ENCODE measurements at places on chromosomes 5 and 9.
A peak's percentile ranks its signal among the peaks of the same experiment; 100 is the strongest.

DNA sequence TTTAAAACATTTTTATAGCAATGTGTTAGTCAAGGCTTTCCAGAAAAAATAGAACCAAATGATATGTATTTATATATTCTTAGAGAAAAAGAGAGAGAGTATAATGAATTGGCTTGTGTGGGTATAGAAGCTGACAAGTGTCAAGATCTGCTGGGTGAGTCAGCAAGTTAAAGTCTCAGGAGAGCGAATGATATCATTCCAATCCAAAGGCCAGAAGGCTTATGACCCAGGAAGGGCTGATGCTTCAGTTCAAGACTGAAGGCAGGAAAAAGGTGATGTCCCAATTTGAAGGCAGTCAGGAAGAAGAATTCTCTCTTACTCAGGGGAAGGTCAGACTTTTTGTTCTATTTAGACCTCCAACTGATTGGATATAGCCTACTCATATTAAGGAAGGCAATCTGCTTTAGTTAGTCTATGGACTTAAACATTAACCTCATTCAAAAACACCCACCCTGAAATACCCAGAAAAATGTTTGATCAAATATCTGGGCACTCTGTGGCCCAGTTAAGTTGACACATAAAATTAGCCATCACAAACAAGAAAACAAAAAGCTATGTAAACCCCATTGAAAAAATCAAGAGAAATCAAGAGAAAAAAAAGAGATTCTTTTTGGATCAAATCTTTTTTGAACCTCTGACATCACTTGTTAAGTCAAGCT, 189.6 kb downstream of the PIK3R1 start:
- DNase-seq, result no peak

DNA sequence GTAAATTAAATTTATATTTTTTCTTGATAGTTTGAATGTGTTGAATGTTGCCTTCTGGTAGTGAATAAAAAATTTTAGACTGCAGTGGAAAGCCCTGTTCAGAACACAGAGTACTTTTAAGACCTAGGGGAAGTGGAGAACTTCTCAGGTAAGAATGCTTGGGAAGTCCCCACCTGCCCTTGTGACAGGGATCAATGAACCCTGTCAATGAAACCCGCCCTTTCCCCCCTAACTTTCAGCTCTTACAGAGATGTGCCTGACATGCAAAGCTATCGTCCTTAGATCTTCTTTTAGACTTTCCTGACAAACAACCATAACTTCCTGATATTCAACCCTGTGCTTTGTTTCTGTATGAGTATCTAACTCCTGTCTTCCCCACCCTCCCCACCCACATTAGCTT, 562.7 kb downstream of the TLE4 start:
- DNase-seq, result no peak

DNA sequence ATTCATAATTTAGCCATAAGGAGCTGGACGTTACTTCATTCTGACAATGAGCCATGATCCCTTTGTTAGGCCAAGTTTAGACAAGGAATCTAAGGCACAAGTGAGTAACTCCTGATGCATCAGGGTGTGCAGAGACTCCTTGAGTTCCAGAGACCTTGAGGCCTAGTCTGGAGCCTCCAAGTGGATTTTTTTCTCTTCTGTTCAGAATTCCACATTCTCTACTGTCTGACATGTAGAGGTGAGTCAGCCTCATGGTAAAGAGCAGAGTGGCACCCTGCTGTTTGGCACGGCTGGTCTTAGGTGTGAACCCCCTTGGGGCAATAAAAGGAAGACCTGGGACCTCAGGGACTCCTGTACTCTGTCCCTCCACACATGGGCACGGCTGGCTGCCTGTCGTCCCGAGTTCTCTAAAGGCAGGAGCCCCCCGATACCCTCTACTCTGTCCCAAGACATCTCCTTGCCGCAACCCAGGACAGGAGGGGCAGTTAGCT, 22.0 kb upstream of the TGFBI start:
- no peak for DNase-seq

DNA sequence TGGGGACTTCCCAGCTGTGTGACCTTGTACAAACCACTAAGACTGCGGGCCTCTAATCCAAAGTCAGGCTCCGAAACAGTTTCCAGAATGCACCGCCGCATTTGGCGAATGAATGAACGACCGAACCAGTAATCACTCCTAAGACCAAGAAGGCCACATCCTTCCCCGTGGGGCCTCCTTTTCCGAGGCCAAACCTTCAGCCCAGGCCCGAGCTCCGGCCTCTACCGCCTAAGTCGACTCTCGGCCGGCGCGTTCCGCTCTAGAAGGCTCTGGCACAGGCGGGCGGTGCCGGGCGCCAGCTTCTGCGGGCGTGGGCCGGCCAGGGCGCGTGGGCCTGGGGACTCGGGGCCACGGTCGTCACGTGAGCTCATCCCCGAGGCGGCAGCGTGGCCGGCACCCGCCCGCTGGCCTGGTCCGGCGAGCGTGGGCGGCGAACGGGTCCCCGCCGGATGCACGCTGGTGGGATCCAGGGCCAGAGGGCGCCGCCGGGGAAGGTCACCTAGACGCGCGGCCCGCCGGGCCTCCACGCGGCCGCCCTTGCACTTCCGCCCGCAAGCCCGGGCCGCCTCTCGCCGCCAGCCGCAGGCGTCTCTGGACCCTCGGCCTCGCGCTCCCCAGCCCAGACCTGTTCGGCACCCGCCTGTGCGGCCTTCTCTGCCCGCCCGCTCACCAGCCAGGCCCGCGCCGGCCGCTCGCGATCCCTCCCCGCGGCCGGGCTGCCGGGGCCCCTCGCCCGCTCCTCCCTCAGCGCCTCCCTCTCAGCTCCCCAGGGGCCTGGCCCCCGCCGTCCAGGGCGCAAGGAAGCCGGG, 754 bp downstream of the VDAC1 start:
- no peak for DNase-seq

GRCh38 chr5:122649080-122649479, 125.8 kb upstream of the SNX2 start:
- DNase-seq, result no peak

DNA sequence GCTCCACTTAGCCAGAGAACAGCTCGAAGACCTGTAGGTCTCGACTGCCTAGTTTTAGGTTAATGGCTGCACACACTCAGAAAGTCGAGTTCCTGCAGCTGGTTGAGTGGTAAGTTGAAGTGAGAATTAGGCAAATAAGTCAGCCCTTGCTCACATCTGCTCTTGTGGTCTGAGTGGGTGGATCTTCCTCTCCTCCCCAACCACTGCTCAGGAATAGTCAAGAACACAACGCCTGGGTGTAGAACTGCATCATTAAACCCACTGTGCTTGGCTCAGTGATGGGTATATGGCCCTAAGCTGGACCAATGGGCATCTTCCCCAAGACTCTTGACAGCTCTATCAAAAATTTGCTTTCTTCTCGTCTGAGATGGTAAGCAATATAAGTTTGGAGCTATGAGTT, 20.9 kb upstream of the ADAM19 start:
- no peak for DNase-seq

DNA sequence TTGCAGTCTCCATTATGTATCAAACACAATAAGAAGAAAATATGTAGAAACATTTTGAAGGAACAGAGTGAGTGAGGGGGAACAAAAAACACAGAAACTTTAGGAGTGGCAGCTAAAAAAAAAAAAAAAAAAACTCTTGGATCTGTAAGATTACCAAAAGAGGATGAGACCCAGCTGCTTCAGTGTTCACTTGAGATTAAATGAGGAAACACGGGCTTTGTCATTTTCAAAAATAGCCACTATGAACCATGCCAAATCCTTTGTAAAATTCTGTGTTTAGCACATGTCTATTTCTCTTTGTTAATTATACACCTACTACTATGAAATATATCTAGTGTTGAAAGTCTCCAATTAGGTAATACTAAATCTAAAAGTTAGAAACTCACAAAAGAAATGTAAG, 485.9 kb downstream of the EFNA5 start:
- DNase-seq, result no peak

- no peak for DNase-seq
These were observed 12.0 kb downstream of the CTNNAL1 start for GRCh38 chr9:109001275-109001676.

GRCh38 chr5:103919506-103919905, 356.9 kb upstream of the NUDT12 start:
- no peak for DNase-seq

GRCh38 chr5:11153670-11154382, 392.8 kb upstream of the DAP start:
- no peak for DNase-seq

- no peak for DNase-seq
These were observed 36.7 kb downstream of the CDK7 start for GRCh38 chr5:69271376-69271775.

GRCh38 chr9:109974143-109974917, 194.3 kb downstream of the PALM2AKAP2 start:
- no peak for DNase-seq

- no peak for DNase-seq
These were observed 88.9 kb downstream of the EBF1 start for GRCh38 chr5:159010661-159011442.

DNA sequence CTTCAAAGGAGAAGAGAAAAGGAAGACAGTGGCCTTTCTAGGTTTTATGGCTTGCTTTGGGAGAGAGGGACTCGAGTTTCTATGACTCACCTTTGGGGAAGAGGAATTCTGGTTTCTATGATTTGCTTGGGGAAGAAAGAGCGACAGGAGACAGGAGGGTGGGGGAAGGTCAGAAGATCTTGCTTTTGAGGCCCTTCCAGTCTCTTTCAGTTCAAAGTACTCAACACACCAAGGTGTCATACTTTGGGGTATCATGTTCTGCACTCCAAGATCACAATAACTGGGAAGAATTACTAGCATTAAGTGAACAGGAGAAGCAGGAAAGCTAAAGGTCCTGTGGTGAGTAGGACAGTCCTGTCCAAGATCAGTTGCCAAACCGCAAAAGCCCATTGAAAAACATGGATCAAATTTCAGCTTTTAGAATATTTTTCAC, 324.5 kb downstream of the ARHGEF28 start:
- no peak for DNase-seq

DNA sequence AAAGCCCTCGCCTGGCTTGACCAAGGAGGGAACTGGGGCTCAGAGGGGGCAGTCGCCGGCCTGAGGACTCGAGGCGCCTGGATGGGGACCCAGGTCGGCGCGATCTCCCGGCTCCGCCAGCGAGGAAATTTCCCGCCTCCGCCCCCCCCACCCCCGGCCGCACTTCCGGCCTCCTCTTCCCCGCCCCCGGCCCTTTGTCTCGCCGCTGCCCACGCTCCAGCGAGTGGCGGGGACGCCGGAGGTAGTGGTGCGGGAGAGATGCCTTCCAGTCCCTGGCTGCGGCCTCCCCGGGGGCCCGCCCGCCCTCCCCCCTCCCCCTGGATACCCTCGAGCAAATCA, 448 bp upstream of the GPRIN1 start:
- no peak for DNase-seq

GRCh38 chr9:129414377-129414992, 206.4 kb downstream of the C9orf50 start:
- no peak for DNase-seq

GRCh38 chr5:16456103-16456832, 9.3 kb downstream of the ZNF622 start:
- peak; percentile 42 for DNase-seq

GRCh38 chr9:120978987-120979386, 52.4 kb upstream of the TRAF1 start:
- no peak for DNase-seq

DNA sequence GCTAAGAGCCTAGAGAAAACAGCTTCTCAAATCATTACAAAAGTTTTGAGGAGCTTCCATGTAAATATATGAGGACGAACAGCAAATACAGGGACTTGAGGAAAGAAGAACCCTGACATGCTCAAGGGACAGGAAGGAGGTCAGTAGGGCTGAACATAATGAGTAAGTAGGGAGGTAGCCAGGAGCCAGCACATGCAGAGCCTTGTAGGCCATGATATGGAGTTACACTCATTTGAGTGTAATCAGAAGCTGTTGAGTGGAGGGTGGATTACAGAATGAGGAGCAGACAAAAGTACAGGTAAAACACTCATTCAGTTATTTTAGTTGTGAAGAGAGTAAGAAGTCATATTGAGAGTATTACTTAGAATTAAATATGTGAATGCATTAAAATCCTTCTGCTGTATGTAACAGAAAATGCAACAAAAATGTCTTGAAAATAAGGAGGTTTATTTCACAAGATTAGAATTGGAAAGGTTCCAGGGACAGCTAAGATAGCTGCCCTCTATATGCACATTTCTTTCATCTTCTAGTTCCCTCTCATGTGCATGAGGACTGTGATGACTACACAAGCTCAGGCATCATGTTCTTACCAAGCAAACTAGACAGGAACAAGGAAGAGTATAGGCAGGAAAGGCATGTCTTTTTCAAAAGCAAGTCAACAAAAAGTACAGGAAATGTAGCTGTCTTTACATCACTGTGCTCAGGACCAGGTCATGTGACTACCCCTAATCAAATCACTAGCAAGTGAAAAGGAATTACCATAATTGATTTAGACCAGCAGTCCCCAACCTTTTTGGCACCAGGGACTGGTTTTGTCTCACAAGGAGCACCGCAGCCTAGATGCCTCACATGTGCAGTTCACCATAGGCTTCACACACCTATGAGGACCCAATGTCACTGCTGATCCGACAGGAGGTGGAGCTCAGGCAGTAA, 87.2 kb downstream of the TMEM232 start:
- no peak for DNase-seq

GRCh38 chr9:27468462-27469110, 55.5 kb upstream of the IFNK start:
- no peak for DNase-seq

- no peak for DNase-seq
These were observed 29.6 kb upstream of the UGCG start for GRCh38 chr9:111866976-111867375.

GRCh38 chr9:87557996-87558395, 60.3 kb downstream of the DAPK1 start:
- DNase-seq, result no peak

DNA sequence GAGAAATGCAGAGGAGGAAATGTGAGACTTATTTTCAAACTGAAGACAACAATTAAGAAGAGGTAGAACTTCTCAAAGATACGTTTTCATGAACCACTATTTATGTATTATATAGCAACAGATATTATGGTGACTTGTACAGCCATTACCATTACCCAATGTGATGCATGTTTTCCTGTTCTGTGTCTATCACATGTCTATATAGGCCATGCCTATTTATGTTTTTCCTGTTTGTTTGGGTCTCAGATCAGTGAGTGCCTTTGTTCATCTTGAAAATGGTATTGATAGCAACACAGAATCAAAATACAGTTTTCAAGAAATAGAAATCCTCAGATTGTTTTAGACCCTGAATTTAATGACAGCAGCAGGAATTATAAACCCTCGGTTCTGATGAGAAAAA, 44.0 kb downstream of the DAPK1 start:
- no peak for DNase-seq

DNA sequence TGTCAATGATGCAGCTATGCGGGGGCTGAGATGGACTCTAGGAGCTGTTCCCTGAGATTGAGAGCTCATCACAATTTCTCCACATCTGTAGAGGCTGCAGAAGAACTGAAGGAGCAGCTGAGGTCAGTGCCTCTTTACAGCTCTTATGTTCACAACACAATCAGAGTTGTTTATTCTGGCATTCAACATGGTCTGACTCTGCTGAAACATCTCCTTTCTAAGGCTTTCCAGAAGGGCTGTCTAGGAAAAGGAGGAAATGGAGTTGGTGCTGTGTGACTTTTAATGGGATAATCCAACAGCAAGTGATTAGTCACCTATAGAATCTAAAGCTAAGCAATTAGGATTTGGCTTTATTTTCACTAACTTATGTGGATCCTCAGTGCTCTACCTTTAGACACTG, 6.0 kb downstream of the POU5F2 start:
- no peak for DNase-seq

GRCh38 chr9:133512253-133513213, 12.2 kb downstream of the MYMK start:
- DNase-seq, result no peak
